ENCODE measurements at places on chromosomes 11 and 22.

DNA sequence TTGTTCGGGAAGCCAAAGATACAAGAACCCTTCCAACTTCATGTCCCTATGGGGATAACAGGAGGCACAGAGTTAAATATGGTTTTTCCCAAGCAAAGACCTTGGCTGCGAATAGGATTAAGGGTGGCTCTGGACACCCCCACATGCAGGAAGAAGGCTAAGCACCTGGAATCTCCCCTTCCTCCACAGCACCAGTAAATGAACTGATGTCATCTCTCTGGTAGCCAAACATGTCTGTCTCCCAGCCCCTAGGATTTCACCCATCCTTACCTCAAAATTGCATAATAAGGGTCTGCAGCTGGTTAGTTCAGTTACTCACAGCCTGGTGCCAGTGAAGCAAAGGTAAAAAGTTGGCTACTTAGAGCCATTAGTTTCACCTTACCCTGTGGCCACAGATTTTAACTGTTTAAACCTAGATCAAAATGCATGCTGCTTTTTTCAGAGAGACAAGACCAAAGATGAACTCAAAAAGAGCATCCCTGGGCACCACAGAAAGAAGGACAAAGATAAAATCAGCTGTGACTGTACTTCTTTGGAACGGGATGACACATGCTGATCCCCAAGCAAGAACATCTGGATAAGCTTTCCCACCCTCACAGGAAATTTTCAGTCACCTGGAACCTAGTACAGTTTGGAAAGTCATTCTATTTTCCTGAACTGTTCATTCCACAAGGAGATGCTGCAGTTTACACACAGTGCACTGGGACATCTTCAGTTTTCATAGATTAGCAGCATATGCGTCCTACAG is 77.2 kb upstream of the AKIP1 start:
- H3K36me3 ChIP-seq = no peaks in the 10 kb centered on the region
- no peaks in the 10 kb centered on the region for H3K27me3 ChIP-seq
- no peak overlapping the region for H3K27ac ChIP-seq
- H3K4me3 ChIP-seq = no peak overlapping the region

DNA sequence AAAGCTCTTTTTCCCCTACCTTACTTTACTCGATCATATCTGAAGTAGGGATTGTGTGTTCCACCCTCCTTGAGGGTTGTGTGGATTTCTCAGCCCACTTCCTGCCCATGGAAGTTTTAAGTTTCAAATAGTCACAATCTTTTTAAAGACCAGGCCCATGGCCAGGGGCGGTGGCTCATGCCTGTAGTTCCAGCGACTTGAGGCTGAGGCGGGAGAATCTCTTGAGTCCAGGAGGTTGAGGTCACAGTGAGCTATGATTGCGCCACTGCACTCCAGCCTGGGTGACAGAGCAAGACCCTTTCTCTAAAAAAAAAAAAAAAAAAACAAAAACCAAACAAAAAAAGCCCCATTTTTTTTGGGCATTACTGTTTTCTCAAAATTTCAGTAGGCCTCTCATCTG is 36.3 kb upstream of the LRRC10B start:
- H3K27me3 ChIP-seq = no peaks in the 10 kb centered on the region
- H3K36me3 ChIP-seq = peaks cover 30% of the 10 kb centered on the region
- H3K4me3 ChIP-seq = no peak overlapping the region
- peak; percentile 77 for DNase-seq
- H3K27ac ChIP-seq = peak overlapping the region; percentile 88

- peaks cover 14% of the 10 kb centered on the region for H3K4me1 ChIP-seq
- H3K27me3 ChIP-seq = no peaks in the 10 kb centered on the region
- no peaks in the 10 kb centered on the region for H3K36me3 ChIP-seq
These were observed 15.7 kb upstream of the KCTD14 start for GRCh38 chr11:78038697-78039313.

- no peak overlapping the region for H3K4me3 ChIP-seq
- H3K36me3 ChIP-seq = peaks cover 74% of the 10 kb centered on the region
- no peaks in the 10 kb centered on the region for H3K27me3 ChIP-seq
- peaks cover 34% of the 10 kb centered on the region for H3K4me1 ChIP-seq
- DNase-seq = no peak
These were observed 47.5 kb upstream of the SCUBE2 start for GRCh38 chr11:9138612-9139579.

DNA sequence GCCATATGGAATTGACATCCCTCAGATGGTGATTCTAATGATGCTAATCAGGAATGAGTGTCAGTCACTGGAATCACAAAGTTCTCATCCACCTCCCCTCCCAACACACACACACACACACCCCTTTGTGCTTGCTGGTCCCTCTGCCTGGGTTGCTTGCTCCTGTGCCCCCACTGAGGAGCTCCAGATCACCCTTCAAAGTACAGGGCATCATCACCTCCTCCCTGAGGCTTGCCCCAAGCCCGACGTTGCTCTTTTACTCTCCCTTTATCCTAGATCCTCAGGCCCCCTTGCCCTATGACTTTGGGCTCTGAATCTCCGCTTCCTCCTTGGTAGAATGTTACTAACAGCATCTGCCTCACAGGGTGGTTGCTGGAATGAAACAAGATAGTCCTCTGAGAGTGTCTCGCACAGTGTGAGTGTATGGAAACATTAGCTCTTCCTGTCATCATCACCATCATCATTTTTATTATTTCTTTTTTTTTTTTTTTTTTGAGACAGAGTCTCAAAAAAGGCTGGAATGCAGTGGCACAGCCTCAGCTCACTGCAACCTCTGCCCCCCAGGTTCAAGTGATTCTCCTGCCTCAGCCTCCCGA is 3.4 kb downstream of the TOM1 start:
- no peaks in the 10 kb centered on the region for H3K36me3 ChIP-seq
- H3K4me3 ChIP-seq = no peak overlapping the region
- peaks cover 80% of the 10 kb centered on the region for H3K4me1 ChIP-seq
- H3K27ac ChIP-seq = peak overlapping the region; percentile 94
- no peaks in the 10 kb centered on the region for H3K27me3 ChIP-seq
- no peak for DNase-seq

GRCh38 chr11:46114378-46114777 is 6.9 kb downstream of the PHF21A start:
- H3K36me3 ChIP-seq = no peaks in the 10 kb centered on the region
- DNase-seq = no peak
- peak overlapping the region; percentile 17 for H3K27ac ChIP-seq
- no peaks in the 10 kb centered on the region for H3K27me3 ChIP-seq
- H3K4me1 ChIP-seq = peaks cover 78% of the 10 kb centered on the region
- no peak overlapping the region for H3K4me3 ChIP-seq

- H3K36me3 ChIP-seq = no peaks in the 10 kb centered on the region
- no peaks in the 10 kb centered on the region for H3K4me1 ChIP-seq
- no peak for DNase-seq
- no peak overlapping the region for H3K27ac ChIP-seq
- no peaks in the 10 kb centered on the region for H3K27me3 ChIP-seq
These were observed 759.0 kb upstream of the API5 start for GRCh38 chr11:42552786-42553185.

GRCh38 chr11:13944911-13945425 is 17.6 kb upstream of the SPON1 start:
- DNase-seq = no peak
- H3K27ac ChIP-seq = no peak overlapping the region
- peaks cover 46% of the 10 kb centered on the region for H3K27me3 ChIP-seq
- no peak overlapping the region for H3K4me3 ChIP-seq

GRCh38 chr22:49587987-49588386 is 239.7 kb downstream of the BRD1 start:
- no peak for DNase-seq
- H3K4me3 ChIP-seq = no peak overlapping the region
- no peak overlapping the region for H3K27ac ChIP-seq

GRCh38 chr11:26014456-26015115 is 317.3 kb upstream of the ANO3 start:
- no peaks in the 10 kb centered on the region for H3K27me3 ChIP-seq
- DNase-seq = no peak
- no peak overlapping the region for H3K4me3 ChIP-seq

GRCh38 chr22:50084080-50084477 is 1.1 kb downstream of the MLC1 start:
- H3K36me3 ChIP-seq = no peaks in the 10 kb centered on the region
- H3K4me1 ChIP-seq = no peaks in the 10 kb centered on the region
- no peak overlapping the region for H3K27ac ChIP-seq
- no peak overlapping the region for H3K4me3 ChIP-seq
- peaks cover under 1% of the 10 kb centered on the region for H3K27me3 ChIP-seq

GRCh38 chr11:86594746-86595145 is 77.7 kb downstream of the ME3 start:
- no peaks in the 10 kb centered on the region for H3K36me3 ChIP-seq
- no peak overlapping the region for H3K4me3 ChIP-seq
- no peaks in the 10 kb centered on the region for H3K27me3 ChIP-seq
- H3K27ac ChIP-seq = no peak overlapping the region
- H3K4me1 ChIP-seq = peaks cover 35% of the 10 kb centered on the region

DNA sequence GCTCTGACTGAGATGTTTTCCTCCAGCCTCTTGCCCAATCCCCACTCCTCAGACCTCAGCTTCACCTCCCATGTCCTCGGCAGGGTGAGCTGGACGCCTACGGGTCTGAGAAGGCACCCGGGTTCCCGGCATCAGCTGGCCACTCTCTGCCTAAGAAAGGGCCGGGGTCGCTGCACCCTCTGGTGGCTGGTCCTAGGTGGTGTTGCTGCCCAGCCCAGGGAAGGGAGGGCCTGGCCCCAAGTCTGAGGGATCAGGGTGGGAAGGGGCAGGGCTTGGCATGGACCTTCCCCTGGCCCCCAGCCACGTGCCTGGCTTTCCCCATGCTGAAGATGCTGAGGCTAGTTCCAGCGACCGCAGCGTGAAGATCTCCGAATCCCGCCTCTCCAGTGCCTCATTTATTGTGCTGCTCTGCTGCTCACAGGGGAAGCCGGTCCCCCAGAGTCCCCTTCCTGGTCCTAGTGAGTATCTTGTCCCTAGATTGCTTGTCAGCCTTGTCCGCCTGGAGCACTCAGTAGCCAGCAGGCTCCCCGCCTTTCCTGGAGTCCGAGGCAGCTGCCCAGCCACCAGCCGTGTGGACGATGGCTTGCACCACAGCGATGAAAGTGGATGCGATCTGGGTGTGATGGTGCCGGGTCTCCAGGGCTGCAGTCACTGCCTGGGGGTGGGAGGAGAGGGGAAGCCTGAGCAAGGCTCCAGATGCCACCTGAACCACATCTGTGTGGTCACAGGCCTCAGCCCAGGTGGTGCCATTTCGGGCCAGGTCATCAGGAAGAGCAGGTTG is 2.9 kb upstream of the GGT5 start:
- H3K4me3 ChIP-seq = peak overlapping the region; percentile 41
- peak overlapping the region; percentile 97 for H3K27ac ChIP-seq
- peaks cover 39% of the 10 kb centered on the region for H3K4me1 ChIP-seq

- H3K4me3 ChIP-seq = no peak overlapping the region
- H3K36me3 ChIP-seq = no peaks in the 10 kb centered on the region
- no peak for DNase-seq
- H3K27me3 ChIP-seq = peaks cover 10% of the 10 kb centered on the region
- no peaks in the 10 kb centered on the region for H3K4me1 ChIP-seq
These were observed 2.0 kb upstream of the KRTAP5-8 start for GRCh38 chr11:71535825-71536224.

DNA sequence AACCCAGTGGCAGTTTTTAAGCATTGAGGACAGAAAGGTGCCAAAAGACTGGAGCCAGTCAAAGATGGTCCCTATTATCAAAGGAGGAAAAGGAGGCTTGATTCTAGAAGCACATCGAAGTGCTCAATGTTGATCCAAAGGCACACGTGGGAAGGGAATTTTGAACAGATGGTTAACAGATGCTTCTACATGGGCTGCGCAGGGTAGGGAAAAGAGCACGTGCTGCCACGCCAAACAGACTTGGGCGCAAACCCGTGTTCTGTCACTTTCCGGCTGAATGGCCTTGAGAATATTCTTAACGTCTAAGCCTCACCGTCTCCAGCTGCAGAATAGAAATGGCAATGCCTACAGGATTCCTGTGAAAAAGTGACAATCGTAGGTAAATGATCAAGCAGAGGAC is 217.9 kb upstream of the MTNR1B start:
- H3K36me3 ChIP-seq = no peaks in the 10 kb centered on the region
- no peak overlapping the region for H3K4me3 ChIP-seq
- H3K4me1 ChIP-seq = no peaks in the 10 kb centered on the region
- DNase-seq = no peak
- no peak overlapping the region for H3K27ac ChIP-seq

DNA sequence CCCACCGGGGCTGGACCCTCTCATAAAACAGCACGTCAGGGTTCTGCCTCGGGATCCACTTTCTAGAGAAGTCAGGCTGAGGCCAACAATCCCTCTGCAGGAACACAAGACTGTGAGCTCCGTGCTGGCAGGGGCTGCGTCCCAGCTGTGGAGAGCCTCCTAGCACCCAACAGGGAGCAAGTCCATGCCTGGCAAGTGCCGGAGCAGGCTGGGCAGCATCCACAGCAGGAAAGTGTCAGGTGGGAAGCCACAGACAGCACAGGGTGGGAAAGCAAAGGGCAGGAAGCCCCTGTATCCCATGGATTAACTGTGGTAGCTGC is 682.3 kb downstream of the TBC1D22A start:
- H3K36me3 ChIP-seq = no peaks in the 10 kb centered on the region
- no peaks in the 10 kb centered on the region for H3K4me1 ChIP-seq
- no peak overlapping the region for H3K4me3 ChIP-seq
- DNase-seq = no peak
- H3K27me3 ChIP-seq = peaks cover 69% of the 10 kb centered on the region

DNA sequence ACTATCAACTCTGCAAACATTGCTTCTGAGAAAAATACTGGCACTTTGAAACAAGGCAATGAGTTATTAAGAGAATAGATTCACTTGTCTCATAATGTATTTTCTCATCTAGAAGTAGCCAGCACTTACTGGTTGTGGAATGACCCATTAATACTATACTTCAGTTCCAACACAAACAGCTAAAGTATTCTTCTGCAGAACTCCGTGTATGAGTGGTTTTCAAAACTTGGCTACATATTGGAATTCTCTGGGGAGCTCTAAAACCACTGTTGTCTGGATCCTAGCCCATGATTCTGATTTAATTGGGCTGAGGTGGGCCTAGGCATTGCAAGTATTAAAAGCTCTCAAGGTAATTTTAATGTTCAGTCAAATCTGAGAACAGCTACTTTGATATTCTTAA is 1416.4 kb upstream of the RAG2 start:
- no peaks in the 10 kb centered on the region for H3K4me1 ChIP-seq
- H3K27ac ChIP-seq = no peak overlapping the region
- no peak overlapping the region for H3K4me3 ChIP-seq

- H3K27ac ChIP-seq = peak overlapping the region; percentile 90
- no peaks in the 10 kb centered on the region for H3K27me3 ChIP-seq
- peak overlapping the region; percentile 29 for H3K4me3 ChIP-seq
- peaks cover 59% of the 10 kb centered on the region for H3K4me1 ChIP-seq
- peaks cover 38% of the 10 kb centered on the region for H3K36me3 ChIP-seq
These were observed 12.7 kb downstream of the DUSP8 start for GRCh38 chr11:1559111-1559951.

DNA sequence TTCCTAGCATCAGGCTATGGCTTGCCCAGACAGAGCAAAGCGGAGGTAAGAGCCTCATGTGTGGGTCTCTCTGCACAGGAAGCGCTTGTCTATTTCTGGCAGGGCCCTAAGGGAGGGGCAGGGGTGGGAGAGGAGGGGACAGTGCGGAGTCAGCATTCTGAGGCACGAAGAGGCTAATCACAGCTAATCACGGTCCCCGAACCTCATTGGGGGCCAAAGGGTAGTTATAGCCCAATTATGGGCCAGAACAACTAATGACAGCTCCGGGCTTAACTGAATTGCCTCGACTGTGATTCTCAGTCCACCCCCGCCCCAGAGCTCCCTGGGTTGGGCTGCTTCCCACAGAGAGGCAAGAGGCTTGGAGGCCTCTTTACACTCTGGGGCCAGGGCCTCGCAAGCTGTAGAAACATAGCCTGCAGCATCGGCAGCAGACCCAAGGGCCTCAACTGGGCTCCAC is 72.7 kb upstream of the PRDM11 start:
- H3K4me3 ChIP-seq = no peak overlapping the region
- H3K36me3 ChIP-seq = no peaks in the 10 kb centered on the region
- no peak for DNase-seq

- no peaks in the 10 kb centered on the region for H3K27me3 ChIP-seq
- H3K27ac ChIP-seq = no peak overlapping the region
- no peaks in the 10 kb centered on the region for H3K36me3 ChIP-seq
- no peak for DNase-seq
These were observed 224.7 kb downstream of the SNX19 start for GRCh38 chr11:130691581-130691980.
